ENCODE measurements at places on chromosomes 1 and 21.

DNA sequence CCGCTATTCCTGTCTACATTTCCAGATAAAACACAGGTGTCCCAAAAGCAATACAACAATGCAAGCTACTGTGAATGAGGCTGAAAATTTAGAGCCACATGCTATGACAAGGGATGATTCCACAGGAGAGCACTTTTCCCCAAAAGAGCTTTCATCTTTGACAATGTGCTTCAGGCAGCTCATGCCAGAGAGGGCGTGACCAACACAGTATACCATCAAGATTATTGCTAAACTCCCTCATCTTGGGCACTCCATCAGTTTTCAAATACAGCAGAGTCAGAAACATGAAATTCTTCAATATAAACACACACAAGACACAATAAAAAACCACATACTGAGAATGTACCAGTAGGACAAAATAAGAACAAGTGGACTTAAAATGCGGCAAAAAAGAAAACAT is 6.7 kb downstream of the GON4L start:
- DNase-seq = no peak

DNA sequence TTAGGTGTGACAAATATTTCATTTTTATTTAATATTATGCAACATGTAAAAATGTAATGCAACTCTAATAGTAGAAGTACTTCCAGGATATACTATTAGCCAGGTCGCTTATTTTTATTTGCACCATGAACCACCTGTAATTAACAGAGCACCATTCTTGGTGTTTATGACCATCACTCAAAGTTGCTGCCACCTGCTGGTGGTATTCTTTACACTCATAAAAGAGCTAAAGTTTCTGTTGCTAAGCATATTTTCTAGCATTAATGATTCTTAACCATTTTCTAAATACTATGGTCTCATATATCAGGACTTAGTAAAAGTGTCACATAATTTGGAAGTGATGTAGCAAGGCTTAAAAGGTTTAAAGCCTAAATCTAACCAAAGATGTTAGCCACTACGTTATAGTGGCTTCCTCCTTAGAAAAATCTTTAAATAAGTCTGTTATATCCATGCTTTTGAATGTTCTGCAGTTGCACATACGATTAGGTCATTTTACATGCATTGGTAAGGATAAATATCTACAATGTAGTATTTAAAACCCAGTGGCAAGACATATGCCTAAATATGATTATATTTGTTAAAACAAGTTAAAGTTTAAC is 244.5 kb downstream of the NEGR1 start:
- DNase-seq = no peak

DNA sequence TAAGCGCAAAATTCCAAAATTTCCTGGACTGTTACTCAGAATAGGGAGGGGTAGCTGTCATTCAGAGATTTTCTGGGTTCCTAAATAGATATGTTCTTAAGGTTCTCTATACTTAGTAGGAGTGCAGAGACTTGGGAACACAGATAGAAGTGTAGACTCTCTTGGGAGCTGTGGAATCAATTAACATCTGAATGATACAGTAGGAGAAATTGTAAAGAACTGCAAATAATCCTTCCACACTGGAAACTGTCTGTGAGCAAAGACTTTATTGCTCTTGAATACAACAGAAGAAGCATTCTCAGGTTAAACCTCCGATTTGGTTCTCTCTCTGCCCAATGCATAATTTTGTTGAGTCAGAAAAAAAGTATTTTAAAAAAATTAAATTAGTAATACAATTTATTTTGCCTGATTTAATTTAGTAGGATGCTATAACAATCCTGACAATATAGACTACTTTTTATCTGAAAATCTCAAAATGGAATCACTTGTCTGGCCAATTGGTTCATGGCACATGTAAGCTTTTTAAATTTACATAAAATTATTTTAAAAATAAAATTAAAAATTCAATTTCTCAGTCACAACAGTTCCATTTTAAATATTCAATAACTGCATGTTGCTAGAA is 1754.3 kb downstream of the PLA2G4A start:
- DNase-seq = no peak

DNA sequence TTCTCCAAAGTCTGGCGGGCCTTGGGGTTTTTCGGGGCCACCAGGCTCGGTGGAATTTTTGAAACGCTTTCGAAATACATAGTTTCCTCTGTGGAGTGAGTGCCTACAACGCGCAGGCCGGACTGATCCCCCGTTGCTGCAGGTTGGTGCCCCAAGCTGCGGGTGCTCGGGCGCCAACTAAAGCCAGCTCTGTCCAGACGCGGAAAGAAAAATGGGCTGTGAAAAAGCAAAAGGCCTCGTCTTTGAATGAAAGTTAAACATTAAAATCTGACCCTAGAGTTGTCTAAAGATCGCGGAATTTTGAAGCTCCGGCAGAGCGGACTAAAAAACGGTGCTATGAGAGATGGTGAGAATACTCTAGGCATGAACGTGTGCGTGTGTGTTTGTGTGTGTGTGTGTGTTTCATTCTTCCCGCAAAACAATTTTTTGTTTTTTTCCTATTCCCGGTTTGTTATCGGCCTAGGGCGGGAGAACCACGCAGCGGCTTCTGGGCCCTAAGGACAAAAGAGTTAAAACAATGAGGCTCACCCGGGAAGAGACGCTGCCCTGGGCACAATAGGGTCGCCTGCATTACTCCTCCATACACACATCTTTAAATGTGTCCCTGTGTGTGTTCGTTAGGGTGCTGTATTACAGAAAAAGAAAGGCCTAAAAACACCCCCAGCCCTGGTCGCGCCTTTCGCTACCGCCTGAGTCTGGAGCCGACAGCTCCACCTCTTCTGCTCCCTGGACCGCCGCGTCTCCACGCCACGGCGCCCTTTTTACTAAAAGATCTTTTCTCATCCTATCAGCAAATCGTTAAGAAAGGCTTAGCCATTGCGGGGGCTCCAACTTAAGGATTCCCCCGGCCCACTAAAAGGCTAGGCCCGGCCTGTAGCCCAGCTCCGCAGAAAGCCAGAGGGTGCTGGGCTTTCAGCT is 3.2 kb downstream of the TBX15 start:
- DNase-seq = no peak

Measured in CD4-positive, alpha-beta T cell treated with Interleukin-1 beta for 1 hour (primary cell).